ENCODE measurements at places on chromosomes 7 and 10.

GRCh38 chr7:83520726-83521125 is 128.2 kb downstream of the SEMA3E start:
- no peak for DNase-seq

GRCh38 chr10:75663947-75664664 is 232.7 kb downstream of the LRMDA start:
- peak; percentile 47 for DNase-seq

- no peak for DNase-seq
Measured at GRCh38 chr10:128373071-128373749, 247.0 kb upstream of the MKI67 start.

GRCh38 chr7:70319057-70319456 is 720.8 kb downstream of the AUTS2 start:
- DNase-seq: no peak

- no peak for DNase-seq
Measured at GRCh38 chr7:30428246-30429155, 50.1 kb downstream of the NOD1 start.

- no peak for DNase-seq
Measured at GRCh38 chr7:92064438-92065029, 69.7 kb downstream of the CYP51A1 start.

DNA sequence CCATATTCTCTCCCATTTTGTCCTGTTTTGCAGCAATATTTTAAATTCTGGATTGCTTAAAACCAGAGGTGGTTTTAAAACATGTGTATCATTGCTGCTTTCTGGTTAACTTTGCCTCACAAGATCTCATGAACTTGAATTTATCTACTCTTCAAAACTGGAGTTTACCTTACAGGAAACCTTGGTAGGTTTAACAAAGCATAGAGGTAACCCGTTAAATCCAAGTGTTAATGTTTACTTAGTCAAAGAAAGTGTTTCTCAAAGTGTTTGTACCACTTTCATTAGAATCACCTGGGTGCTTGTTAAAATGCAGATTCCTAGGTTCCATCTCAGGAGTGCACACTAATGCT is 44.0 kb upstream of the VDAC2 start:
- no peak for DNase-seq

GRCh38 chr10:77967611-77968022 is 41.1 kb upstream of the DLG5 start:
- no peak for DNase-seq

DNA sequence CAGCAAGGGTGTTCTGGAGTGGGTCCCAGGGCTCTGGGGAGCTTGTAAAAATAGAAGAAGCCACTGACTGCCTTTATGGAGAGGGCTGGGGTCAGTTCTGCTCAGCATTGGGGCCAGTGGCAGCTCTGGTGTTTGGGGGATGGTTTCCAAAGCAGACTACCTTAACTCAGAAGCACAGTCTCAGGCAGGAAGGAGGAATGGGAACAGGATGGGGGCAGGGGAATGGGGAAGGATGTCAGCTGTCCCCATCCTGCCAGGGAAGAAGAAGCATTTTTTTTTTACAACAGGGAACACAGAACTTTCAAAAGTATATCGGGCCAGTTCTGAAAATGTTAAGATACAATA is 28.8 kb downstream of the TSPAN15 start:
- DNase-seq: no peak

- peak; percentile 36 for DNase-seq
Measured at GRCh38 chr10:121928528-121928884, 675 bp upstream of the ATE1 start.

GRCh38 chr7:39333701-39334100 is 232.5 kb upstream of the YAE1 start:
- DNase-seq: no peak

DNA sequence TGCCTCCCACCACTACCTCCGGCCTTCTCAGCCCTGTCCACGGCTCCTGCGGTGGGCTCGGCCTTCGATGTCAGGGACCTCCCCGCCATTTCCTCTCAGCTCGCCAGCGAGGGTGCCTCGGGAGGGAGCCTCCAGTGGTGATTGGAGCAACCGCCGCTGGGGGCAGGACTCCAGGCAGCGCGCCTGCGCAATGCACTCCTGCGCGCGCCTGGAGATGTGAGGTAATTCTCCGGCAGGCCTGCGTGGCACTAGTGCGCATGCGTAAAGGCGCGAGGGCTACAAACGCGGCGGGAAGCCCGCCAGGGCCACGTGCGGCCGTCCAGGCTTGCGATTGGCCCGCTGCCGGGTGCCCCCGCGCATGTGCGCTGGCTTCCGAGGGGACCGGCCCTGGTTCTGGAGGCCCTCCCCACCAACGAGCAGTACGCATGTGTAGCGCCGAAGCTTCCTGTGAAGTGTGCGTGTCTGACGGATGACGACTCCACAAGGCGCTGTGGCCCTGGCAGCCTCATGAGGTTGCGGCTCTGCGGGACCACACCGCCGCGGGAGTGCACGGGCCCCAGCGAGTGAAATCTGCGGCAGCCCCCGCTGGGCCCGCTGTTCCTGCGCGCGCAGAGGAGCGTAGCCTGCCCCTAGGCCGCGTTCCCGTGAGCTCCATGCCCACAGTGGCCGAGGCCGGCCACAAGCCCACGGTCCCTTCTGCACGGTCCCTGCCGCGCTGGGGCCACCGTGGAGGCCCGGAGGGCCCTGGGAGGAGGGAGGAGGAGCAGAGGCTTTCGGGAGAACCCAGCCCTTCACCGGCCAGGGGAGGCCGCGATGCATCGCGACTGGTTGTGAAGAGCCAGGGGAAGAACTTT is at the start of gene SYCE1:
Gene SYCE1 (minus strand): TSS at position 143 of the 854 bp plus-strand sequence. CDS start 54 bp downstream, at position 89.
- DNase-seq: no peak

DNA sequence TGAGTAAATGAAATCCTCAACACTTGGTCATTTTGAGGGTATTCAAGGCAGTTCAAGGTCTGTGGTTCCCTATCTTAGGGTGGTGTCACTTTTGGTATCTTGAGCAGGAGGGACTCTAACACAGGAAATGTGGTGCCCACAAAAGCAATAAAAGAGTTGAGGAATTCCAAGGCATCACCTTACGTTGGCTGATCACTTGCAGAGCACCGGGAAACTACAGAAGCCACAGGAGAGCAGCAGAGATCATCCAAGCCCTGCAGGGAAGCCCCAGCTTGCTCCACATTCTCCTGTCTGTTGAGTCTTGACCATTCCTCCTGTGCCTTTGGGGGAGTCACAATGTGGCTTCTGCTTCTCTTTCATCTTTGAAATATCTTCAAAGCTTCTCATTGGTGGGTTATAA is 565.8 kb upstream of the ADARB2 start:
- no peak for DNase-seq

- no peak for DNase-seq
Measured at GRCh38 chr10:5942474-5942873, 34.9 kb downstream of the IL15RA start.

DNA sequence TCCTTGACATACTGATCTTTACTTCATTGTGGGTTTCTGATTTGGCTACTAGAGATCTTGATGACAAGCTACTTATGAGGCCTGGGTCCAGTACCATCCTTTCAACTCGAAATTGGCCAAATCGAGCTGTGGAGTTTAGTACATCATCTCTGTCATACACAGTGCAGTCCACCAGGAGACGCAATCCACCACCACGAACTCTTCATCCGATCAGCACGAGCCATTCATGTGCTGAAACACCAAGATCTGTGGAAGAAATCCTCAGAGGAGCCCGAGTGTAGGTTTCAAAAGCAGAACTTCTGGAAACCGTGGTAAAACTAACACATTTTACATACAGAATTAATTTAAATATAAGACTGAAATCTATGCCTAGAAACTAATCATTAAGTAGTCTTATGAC is 14.2 kb downstream of the DNAJC9 start:
- no peak for DNase-seq

DNA sequence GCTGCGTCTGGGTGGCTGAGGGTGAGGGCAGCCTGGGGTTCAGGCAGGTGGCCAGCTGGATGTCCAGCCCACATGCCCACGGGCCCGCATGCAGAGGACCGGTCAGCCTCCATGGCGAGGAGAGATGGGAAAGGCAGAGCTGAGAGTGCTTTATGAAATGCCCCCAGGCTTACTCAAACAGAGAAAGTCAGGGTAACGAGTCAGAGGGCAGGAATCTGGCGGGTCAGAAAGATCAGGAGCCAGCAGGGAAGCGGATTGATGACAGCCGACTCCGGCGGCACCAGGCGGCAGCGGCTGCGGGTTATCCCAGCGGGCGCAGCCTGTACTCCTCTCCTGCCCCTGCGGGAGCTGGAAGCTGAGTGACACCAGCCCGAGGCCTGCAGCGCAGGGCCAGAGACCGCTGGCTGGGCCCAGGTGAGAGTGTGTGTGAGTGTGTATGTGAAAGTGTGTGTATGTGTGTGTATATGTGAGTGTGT is 13.4 kb downstream of the SLC13A4 start:
- DNase-seq: peak; percentile 36

- no peak for DNase-seq
Measured at GRCh38 chr7:139844779-139845442, 15.8 kb downstream of the TBXAS1 start.

DNA sequence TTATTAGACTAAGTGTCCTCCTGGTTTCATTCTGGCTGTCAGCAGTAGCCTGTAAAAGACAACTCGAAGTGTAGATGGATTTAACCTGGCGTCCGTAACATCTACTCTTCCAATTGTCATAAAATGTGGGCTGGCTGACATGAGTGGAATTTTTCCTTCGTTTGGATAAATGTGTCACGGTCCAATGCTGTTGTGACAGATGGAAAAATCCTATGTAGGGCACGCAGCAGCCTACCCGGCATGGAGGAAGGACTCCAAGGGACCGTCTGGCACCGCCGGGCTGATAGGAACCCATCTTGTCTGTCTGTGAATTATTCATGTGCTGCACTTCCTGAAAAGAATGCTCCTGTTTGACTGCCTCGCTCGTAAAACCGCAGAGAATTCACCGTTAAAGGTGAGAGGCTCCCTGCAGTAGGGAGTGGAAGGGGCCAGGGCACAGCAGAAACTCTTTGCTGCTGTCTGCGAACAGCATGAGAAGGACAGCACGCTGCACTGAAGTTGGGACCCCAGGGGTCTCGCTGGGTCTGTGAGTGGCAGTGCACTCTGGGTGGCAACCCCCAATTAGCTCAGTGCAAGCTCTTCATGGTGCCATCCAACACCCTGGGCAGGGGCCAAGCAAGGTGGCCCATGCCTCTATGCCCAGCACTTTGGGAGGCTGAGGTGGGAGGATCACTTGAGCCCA is 1.6 kb upstream of the ORAI2 start:
- DNase-seq: no peak

GRCh38 chr7:139452958-139453672 is 30.4 kb downstream of the KLRG2 start:
- DNase-seq: peak; percentile 67

- DNase-seq: peak; percentile 81
Measured at GRCh38 chr7:47638679-47639315, 56.9 kb upstream of the TNS3 start.

DNA sequence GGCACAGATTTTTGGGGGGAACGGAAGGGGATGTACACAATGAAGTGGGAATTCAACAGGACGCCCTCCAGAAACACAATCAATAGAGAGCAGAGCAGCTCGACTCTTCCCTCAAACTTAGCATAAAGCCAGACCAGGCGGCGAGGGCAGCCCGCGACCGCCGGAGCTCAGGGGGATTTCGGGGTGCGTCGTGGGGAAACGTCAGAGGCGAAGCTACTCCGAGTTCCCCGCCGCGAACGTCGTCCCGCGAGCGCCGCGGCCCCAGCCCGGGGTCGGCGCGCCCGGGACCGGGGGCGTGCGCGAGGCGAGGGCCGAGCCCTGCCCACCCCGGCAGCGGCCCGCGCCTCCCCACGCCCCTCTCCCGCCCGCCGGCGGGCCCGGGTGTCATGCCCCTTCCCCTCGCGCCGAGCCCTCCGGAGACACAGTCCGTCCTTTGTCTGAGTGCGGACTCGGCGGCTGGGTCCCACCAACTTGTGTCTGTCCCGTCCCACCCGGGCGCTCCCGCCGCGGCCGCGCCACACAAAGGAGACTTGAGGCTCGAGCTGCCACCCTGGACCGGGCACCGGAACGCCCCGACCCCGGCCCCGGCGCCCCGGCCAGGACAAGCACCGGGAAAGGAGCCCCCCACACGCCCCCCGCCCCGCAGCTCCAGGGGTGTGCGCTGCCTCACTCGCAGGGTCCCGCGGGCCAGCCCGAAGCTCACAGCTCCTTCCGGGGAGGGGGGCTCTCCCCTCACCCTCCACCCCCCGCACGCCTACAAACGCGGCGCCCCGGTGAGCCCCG is 634 bp downstream of the EZH2 start:
- no peak for DNase-seq

- DNase-seq: peak; percentile 60
Measured at GRCh38 chr10:129968853-129969183, 4.7 kb upstream of the EBF3 start.

- no peak for DNase-seq
Measured at GRCh38 chr10:113846036-113846435, 7.8 kb downstream of the DCLRE1A start.

DNA sequence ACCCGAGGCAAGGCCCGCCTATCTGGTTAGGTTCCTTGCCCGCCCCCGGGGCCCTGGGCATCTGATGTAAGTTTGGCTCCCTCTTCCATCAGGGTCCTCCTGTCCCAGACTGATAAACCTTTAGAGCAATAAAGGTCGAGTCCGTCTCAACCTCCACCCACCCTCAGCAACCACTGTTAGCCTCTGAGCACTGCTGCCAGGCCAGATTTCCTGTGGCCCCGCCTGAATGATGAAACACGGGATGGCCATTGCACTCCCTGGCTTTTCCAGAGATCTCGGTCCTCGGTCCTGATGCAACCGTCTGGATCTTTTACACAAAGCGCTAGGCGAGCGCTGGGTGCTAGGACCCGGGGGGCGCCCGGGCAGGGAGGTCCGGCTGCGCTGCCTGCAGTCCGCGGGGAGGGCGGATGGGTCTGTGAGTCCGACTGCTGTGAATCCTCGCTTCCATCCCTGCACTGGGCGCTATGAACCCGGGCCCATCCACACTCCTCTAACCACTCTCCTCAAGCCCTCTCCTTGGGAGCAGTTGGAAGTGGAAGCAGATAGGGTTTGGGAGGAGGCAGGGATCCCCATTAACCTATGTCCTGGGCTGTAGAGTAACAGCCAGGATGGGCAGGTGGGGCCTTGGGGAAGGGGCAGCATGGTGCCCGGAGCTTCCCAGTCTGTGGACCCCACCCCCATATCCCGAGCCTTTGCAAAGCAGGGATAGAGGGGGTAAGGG is 875 bp upstream of the DDIT4 start:
- DNase-seq: peak; percentile 99

- no peak for DNase-seq
Measured at GRCh38 chr7:121609208-121609607, 213.1 kb upstream of the FAM3C start.

DNA sequence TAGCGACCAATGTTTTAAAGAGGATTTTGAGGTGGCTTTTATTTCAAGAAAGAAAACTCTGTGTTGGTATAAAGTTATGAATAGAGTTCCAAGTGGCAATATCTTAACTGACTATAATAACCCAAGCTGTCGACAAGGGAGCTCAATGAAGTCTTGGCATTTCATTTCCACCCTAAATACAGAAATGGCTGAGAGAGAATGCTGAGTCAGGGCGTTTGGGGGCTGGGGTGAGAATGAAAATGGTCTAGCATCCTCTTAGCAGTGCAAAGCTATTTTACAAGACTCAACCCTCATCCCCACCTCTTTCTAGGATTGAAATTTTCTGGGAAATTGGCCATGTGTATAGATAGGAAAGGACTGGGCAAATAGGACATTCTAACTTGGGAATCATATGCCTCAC is 759.1 kb downstream of the KCNMA1 start:
- DNase-seq: no peak

- no peak for DNase-seq
Measured at GRCh38 chr10:67670401-67670800, 25.6 kb downstream of the CTNNA3 start.

- peak; percentile 12 for DNase-seq
Measured at GRCh38 chr7:92485267-92485892, 7.6 kb upstream of the ERVW-1 start.
